Activated CD4-positive, alpha-beta T cell treated with anti-CD3 and anti-CD28 coated beads, Interleukin-2, amount 10 ng/mL, durations not matched to agents 24 days and 14 days (primary cell): ENCODE measurements at places on chromosomes 11 and 22. TPM values are rescaled to one million over a fixed set of nuclear protein-coding genes. Genes with fewer than 3 reads are reported as not detected.
A peak's percentile ranks its signal among the peaks of the same experiment; 100 is the strongest.

DNA sequence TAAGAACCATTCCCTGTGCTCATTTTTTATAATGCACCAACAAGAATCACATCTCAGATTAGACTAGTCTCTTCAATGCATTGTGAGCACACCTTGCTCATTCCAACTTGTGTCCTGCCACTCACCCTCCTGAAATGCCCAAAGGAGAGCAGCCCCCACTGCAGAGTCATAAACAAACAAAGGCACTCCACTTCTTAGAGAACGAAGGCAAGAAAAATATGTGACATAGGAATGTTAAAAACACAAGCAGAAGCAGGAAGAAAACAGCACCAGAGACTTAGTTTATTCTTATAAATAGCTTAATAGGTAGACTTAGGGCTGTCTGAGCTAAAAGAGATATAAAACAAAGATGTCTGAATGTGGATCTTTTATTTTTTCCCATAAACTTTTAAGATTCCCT, 57.2 kb downstream of the GUCY1A2 start:
- H3K36me3 ChIP-seq, result no peaks in the 10 kb centered on the region
- H3K27ac ChIP-seq, result no peak overlapping the region
- no peaks in the 10 kb centered on the region for H3K4me1 ChIP-seq

GRCh38 chr11:69569306-69570200, 71.4 kb upstream of the CCND1 start:
- no peak overlapping the region for H3K27ac ChIP-seq
- H3K4me3 ChIP-seq, result no peak overlapping the region
- no peak for DNase-seq
- no peaks in the 10 kb centered on the region for H3K4me1 ChIP-seq

DNA sequence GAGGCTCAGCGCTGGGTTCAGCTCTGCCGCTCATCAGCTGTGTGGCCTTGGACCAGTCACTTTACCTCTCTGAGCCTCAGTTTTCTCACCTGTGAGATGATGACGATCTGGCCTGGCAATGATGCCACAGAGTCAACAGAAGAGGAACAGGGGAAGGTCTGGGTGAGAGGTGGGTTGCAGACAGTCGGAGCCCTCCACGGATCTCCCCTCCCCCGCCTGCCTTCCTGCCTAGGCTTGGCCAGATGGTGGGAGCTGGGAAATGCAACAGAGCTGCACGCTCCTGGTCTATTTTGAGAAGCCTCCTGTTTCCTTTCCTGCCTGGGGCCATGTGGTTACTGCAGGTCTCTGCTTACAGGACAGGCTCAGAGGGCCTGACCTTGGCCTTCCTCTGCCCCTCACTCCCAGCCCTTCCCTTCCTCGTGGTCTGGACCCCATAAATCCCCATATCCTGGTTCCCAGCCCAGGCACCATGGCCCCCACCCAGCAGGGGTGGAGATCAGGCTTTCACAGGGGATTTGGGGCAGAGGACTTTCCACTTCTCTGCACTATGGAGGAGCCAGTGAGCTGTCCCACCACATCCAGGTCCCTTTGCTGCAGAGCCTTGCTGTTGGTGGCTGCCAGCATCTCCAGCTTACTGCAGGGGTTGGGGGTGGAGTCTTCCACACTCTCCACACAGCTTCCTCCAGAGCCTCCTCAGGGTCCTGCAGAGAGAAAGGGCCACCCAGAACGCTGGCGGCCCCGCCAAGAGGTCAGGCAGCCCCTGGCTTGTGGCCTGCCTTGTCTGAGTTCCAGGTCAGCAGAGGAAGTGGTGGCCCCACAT, 46.9 kb downstream of the C11orf96 start:
- H3K27ac ChIP-seq, result no peak overlapping the region
- peaks cover 2% of the 10 kb centered on the region for H3K4me1 ChIP-seq
- no peak overlapping the region for H3K4me3 ChIP-seq

- peaks cover 38% of the 10 kb centered on the region for H3K4me1 ChIP-seq
- no peaks in the 10 kb centered on the region for H3K27me3 ChIP-seq
- H3K36me3 ChIP-seq, result peaks cover 2% of the 10 kb centered on the region
- DNase-seq, result no peak
- H3K4me3 ChIP-seq, result no peak overlapping the region
- H3K27ac ChIP-seq, result no peak overlapping the region
Observed at GRCh38 chr22:25399649-25400151, 164.8 kb upstream of the GRK3 start.

The C11orf65 gene
- 0.30 and 0.40 TPM in 2 replicates for total RNA-seq

DNA sequence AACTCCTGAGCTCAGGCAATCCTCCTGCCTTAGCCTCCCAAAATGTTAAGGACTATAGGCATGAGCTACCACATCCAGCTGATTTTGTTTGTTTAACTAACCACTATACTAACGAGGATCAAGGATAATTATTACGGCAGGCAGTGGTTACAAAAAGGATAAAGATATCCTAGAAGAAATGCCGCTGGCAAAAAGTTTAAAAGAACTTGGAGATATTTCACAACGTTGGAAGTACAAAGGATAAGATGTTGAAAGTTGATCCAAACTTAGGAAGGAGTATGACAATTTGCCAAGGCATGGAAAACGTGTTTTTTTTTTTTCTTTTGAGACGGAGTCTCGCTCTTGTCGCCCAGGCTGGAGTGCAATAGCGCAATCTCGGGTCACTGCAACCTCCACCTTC, 13.4 kb downstream of the AP5B1 start:
- no peak for DNase-seq
- peaks cover 3% of the 10 kb centered on the region for H3K4me1 ChIP-seq
- no peak overlapping the region for H3K4me3 ChIP-seq
- no peaks in the 10 kb centered on the region for H3K27me3 ChIP-seq

- H3K36me3 ChIP-seq, result no peaks in the 10 kb centered on the region
- no peaks in the 10 kb centered on the region for H3K4me1 ChIP-seq
- no peak overlapping the region for H3K4me3 ChIP-seq
- DNase-seq, result no peak
- H3K27ac ChIP-seq, result no peak overlapping the region
Observed at GRCh38 chr11:23632293-23632692, 772.0 kb upstream of the CCDC179 start.

- H3K27me3 ChIP-seq, result peaks cover 3% of the 10 kb centered on the region
- H3K4me3 ChIP-seq, result no peak overlapping the region
- no peak overlapping the region for H3K27ac ChIP-seq
- H3K36me3 ChIP-seq, result no peaks in the 10 kb centered on the region
- no peak for DNase-seq
- no peaks in the 10 kb centered on the region for H3K4me1 ChIP-seq
Observed at GRCh38 chr11:33399421-33399820, 142.2 kb downstream of the HIPK3 start.

GRCh38 chr11:33377412-33378370, 120.5 kb downstream of the HIPK3 start:
- DNase-seq, result no peak
- H3K27ac ChIP-seq, result no peak overlapping the region
- peaks cover 3% of the 10 kb centered on the region for H3K4me1 ChIP-seq

GRCh38 chr22:30514252-30514651, 8.8 kb upstream of the SEC14L4 start:
- no peak overlapping the region for H3K4me3 ChIP-seq
- no peaks in the 10 kb centered on the region for H3K4me1 ChIP-seq
- no peak for DNase-seq
- H3K27ac ChIP-seq, result no peak overlapping the region
- no peaks in the 10 kb centered on the region for H3K36me3 ChIP-seq
- H3K27me3 ChIP-seq, result peaks cover 4% of the 10 kb centered on the region

GRCh38 chr11:109405671-109406070, 16.3 kb upstream of the C11orf87 start:
- H3K36me3 ChIP-seq, result no peaks in the 10 kb centered on the region
- H3K27me3 ChIP-seq, result no peaks in the 10 kb centered on the region

GRCh38 chr11:1959786-1960185, 12.7 kb downstream of the MRPL23 start:
- peak; percentile 11 for DNase-seq
- H3K27me3 ChIP-seq, result no peaks in the 10 kb centered on the region
- no peaks in the 10 kb centered on the region for H3K4me1 ChIP-seq
- H3K27ac ChIP-seq, result no peak overlapping the region
- no peaks in the 10 kb centered on the region for H3K36me3 ChIP-seq

GRCh38 chr11:82012276-82012675, 721.4 kb downstream of the FAM181B start:
- DNase-seq, result no peak
- H3K27me3 ChIP-seq, result no peaks in the 10 kb centered on the region
- H3K27ac ChIP-seq, result no peak overlapping the region
- H3K4me3 ChIP-seq, result no peak overlapping the region
- no peaks in the 10 kb centered on the region for H3K36me3 ChIP-seq
- H3K4me1 ChIP-seq, result no peaks in the 10 kb centered on the region

The OR8B8 gene
- not detected in 2 replicates for total RNA-seq

DNA sequence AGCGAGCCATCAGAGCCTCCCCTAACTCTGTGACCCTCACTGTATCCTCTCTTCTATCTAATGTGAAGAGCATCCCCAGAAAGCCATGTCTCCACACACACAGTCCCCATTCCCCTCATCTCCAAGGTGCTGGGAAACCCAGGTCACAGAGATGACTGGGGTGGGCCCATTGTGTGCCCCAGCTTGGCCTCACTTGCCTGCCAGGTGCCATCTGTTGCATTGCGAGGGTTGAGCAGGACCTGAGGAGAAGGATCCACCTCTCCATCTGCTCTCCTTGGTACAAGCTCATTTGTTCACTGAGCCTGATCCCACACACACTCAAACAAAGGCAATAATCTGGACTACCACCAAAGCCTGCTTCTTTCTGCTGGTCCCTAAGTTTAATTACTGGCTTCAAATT, 118.8 kb downstream of the SPATA19 start:
- DNase-seq, result no peak
- H3K4me3 ChIP-seq, result no peak overlapping the region
- no peaks in the 10 kb centered on the region for H3K27me3 ChIP-seq
- H3K4me1 ChIP-seq, result no peaks in the 10 kb centered on the region
- H3K27ac ChIP-seq, result no peak overlapping the region

GRCh38 chr22:39833093-39833492, 60.5 kb downstream of the ENTHD1 start:
- no peak overlapping the region for H3K27ac ChIP-seq
- H3K36me3 ChIP-seq, result no peaks in the 10 kb centered on the region
- H3K27me3 ChIP-seq, result peaks cover 42% of the 10 kb centered on the region

DNA sequence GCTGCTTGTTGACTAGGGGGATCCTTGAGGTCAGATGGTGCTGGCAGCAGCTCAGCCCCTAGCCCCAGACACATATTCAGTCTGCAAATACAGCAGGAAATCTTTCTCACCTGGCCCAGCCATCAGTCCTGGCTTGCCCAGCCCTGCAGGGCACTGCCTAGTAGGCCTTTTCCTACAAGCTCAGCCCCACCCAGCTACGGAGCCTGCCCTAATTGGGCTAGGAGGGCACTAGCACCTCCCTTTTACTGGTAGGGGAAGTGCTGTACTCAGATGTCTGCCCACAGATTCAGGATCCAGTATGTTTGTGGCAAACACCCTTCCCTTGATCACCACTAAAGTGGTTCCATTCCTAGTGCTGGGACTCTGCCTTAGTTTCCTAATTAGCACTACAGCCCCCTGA, 257.1 kb upstream of the CADM1 start:
- DNase-seq, result no peak
- no peaks in the 10 kb centered on the region for H3K4me1 ChIP-seq
- no peak overlapping the region for H3K4me3 ChIP-seq

- no peaks in the 10 kb centered on the region for H3K27me3 ChIP-seq
- no peaks in the 10 kb centered on the region for H3K4me1 ChIP-seq
- no peak for DNase-seq
- no peaks in the 10 kb centered on the region for H3K36me3 ChIP-seq
Observed at GRCh38 chr22:24471570-24471969, 23.6 kb upstream of the UPB1 start.

DNA sequence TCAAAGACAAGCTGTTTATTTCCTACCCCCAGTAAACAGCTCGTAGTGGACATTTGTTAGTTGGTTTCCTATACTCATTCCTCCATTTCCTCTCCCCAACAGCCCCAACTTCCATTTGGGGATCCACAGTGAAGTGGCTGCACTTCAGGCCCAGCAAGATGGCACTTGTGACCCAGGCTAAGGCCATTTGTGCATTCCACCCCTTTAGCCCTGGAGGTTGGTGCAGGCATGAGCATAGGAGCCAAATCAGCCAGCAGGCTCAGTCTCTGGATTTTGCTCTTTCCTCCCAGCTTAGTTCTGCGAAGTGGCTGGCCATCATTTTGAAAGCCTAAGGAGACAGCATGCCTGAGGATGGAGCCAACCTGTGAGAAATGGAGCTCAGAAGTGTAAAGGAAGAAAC, 122.9 kb downstream of the MPPED2 start:
- no peak overlapping the region for H3K4me3 ChIP-seq
- no peak for DNase-seq
- no peak overlapping the region for H3K27ac ChIP-seq
- no peaks in the 10 kb centered on the region for H3K36me3 ChIP-seq
- peaks cover under 1% of the 10 kb centered on the region for H3K27me3 ChIP-seq
- peaks cover 2% of the 10 kb centered on the region for H3K4me1 ChIP-seq

DNA sequence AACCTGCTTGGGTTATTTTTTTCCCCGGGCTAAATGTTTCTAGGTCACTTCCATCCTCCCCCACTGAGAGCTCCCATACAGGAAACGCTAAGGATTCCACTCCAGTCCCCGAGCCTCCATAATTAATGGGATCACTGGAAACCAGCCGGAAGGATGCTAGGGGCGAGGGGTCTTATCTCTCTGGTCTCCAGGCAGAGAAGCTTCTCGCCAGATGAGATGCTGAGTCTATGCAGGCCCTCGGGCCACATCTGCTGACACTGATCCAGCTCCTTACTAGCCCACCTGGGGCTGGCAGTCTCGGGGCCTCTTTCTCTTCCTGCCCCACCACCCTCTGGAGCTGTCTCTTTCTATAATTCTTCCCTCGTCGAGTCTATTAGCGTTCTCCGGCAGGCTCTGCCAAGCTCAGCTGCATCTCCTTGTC, 125.9 kb upstream of the SYT13 start:
- DNase-seq, result no peak
- H3K4me3 ChIP-seq, result no peak overlapping the region
- no peak overlapping the region for H3K27ac ChIP-seq
- H3K4me1 ChIP-seq, result no peaks in the 10 kb centered on the region
- H3K27me3 ChIP-seq, result peaks cover 34% of the 10 kb centered on the region
- no peaks in the 10 kb centered on the region for H3K36me3 ChIP-seq

DNA sequence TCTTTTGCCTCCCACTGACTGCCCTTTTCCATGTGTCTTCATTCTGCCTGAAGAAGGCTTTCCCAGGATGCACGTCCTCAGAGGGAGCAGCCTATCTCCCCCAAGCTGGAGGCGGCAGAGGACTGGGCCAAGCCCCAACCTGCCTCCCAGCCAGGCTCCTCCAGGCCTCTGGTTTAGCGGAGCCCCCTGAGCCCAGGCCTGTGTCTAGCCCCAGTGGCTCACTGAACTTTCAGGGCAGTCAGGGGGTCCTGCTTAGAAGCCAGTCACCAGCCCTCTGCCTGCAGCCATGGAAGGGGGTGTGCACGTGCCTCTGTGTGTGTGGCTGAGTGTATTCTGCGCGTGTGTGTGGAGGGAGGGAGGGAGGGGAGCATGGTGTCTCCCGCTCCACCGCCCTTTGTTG, 10.4 kb upstream of the GRK2 start:
- H3K27me3 ChIP-seq, result no peaks in the 10 kb centered on the region
- DNase-seq, result no peak
- no peak overlapping the region for H3K27ac ChIP-seq
- peaks cover 61% of the 10 kb centered on the region for H3K36me3 ChIP-seq
- H3K4me1 ChIP-seq, result peaks cover 34% of the 10 kb centered on the region

The GGT5 gene
- total RNA-seq, result 0.07 TPM in 1 of 2 replicates, not detected in the other
